ENCODE measurements at places on chromosomes 5 and 9.

- DNase-seq = no peak
These were observed 87.3 kb downstream of the PRDM6 start for GRCh38 chr5:123176224-123176937.

GRCh38 chr5:143016777-143017516, 246.8 kb downstream of the ARHGAP26 start:
- DNase-seq = peak; percentile 63

GRCh38 chr5:128579639-128580038, 41.6 kb upstream of the FBN2 start:
- no peak for DNase-seq

GRCh38 chr5:15266229-15266628, 233.8 kb upstream of the FBXL7 start:
- DNase-seq = no peak

DNA sequence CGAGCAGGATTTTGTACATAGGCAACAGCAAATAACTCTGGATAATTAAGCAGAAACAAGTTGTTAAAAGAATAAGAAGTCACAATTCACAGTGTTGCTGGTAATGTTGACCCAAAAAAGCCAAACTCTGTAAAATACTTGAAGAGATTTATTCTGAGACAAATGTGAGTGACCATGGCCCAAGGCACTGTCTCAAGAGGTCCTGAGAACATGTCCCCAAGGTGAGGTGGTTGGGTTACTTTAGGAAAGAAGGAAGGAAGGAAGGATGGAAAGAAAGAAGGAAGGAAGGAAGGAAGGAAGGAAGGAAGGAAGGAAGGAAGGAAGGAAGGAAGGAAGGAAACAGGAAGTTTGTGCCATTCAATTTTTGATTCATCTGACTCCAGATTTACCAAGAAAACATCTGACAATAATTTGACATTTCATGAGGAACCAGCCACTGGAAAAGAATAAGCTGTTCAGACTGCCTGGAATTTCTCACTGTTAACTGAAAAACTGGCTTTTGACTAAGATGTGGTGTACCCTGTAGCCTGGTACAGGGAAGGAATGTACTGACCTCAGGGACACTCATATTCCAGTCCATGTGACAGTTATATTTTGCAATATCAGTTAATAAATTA, 295.9 kb upstream of the TNC start:
- DNase-seq = no peak

- DNase-seq = no peak
These were observed 190.2 kb downstream of the ASTN2 start for GRCh38 chr9:117224695-117225094.

- DNase-seq = no peak
These were observed 477.1 kb downstream of the PDE4D start for GRCh38 chr5:59416451-59416850.

GRCh38 chr5:6736524-6737042, 23.4 kb downstream of the TENT4A start:
- DNase-seq = no peak

DNA sequence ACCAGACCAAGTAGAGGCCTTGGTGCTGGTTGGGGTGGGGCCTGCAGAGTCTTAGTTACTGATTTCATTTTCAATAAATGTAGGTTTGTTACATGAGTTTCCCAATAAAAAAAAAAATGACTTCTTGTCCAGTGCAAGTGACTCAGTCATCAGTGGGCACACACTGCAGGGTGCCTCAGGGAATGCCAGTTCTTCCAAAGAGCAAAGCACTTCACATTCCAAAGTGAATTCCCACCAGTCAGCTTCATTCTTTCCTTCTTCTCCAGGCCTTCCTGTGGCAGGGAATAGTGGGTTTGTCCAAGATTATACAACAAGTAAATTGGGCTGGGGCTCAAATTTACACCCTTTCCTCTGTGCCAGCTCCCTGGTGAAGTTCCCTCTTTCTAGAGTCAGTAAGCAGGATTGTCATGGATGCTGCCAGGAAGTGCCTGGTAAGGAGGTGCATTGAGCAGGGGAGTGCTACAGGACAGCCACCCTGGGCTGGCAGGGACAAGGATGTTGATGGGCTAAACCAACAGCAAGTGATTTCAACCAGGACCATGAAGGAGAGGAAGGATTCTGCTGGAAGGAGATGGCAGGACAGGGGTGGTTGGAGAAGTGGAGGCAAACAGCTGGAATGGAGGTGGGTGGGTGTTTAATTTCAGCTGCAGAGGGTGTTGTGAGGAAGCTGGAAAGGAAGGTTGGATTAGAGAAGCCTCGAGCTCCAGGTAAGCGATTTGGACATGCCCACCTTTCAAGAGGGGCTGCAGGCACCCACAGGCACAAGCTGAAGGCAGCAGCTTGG, 3.7 kb upstream of the B4GALT7 start:
- DNase-seq = no peak

GRCh38 chr5:81207009-81207408, 26.1 kb upstream of the CKMT2 start:
- no peak for DNase-seq

Data from hematopoietic multipotent progenitor cell treated with erythropoietin and hydrocortisone succinate and interleukin-3 and kit ligand, for 8 days (in vitro differentiated cells).